ENCODE measurements at places on chromosomes 1 and 21.

- DNase-seq, result no peak
Measured at GRCh38 chr1:150068109-150068435, 496 bp downstream of the VPS45 start.

GRCh38 chr1:193211539-193211938 is 25.1 kb upstream of the B3GALT2 start:
- no peak for DNase-seq

GRCh38 chr1:111769517-111770146 is 13.9 kb downstream of the DDX20 start:
- peak; percentile 77 for DNase-seq

DNA sequence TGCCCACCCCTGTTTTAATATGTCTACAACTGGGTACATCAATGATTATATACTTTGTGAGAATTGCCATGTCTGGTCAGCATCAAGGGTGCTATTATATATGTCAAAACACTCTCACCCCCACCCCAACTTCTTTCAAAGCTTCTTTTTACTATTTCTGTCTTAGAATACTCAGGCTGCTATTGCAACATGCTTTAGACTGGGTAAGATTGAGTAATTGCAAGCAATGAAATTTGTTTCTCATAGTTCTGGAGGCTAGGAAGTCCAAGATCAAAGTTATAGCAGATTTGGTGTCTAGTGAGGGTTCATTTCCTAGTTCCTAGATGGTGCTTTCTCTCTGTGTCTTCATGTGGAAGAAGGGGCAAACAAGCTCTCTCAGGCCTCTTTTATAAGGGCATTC is 100.5 kb upstream of the KCNK1 start:
- no peak for DNase-seq

DNA sequence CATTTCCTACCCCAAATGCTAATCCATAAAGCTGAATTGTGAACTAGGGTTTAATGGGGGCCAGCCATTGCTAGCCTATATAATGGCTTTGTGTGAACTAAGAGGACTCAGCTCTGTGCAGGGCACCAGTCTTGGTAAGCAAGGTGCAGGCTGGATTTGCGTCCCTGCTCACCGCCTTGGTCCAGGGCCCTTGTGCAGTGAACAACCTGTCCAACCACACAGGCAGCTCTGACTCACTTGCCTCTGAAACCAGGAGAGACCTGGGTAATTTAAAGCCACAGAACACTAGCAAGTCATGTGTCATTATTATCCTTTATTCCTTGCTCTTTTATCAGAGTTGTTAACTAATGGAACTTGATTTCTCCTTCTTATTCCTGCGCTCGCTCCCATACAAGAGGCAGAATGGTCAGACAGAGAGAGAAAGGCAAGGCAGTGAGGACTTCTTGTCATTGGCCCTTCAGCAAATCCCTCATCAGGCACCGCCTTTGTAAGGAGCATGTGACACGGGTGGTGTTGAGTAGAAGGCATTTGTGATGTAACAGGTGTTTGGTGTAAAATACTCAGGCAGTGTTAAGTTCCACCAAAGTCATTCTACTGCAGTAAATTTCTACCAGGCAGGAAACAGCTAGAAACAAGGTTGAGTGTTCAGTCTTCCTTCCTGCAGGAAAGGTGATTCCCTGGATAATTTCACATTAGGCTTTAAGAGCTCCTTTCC is 67.3 kb upstream of the OLIG2 start:
- no peak for DNase-seq

DNA sequence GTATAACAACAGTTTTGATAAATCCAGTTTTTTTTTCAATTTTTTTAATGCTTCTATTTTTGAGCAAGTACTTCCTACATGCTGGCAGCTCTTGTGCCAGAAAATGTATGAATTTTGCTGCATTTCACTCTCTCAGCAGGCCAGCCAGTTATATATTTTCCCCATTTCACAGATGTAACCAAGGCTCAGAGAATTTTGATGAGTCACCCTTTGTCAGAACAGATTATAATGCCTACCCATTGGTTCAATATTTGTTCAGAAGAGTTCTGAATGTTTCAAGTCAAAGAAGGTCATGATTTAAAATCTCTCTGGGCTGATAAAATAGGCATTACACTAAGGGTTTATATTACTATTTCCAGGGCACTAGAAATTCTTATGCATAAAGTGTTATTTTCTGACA is 452.2 kb downstream of the RWDD3 start:
- no peak for DNase-seq

GRCh38 chr1:182478238-182478637 is 28.3 kb downstream of the RGSL1 start:
- no peak for DNase-seq

DNA sequence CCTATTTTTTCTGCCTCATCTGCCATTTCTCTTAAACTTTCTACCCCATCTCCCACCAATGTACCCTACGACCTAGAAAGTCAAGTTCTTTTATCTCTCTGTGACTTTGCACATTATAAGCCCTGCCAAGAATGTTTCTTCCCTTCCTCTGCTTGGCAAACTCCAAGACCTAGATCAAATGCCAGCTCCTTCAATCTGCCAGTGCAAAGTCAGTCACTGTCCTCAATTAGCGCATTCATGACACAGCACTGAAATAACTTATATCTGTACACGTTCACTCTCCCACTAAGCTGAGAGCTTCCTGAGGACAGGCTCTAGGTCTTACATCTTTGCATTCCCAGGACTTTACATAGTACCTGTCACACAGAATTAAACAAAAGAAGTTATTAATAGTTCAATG is 21.4 kb upstream of the LSM10 start:
- DNase-seq, result no peak

GRCh38 chr21:33401630-33401992 is 1.6 kb upstream of the IFNGR2 start:
- DNase-seq, result no peak

DNA sequence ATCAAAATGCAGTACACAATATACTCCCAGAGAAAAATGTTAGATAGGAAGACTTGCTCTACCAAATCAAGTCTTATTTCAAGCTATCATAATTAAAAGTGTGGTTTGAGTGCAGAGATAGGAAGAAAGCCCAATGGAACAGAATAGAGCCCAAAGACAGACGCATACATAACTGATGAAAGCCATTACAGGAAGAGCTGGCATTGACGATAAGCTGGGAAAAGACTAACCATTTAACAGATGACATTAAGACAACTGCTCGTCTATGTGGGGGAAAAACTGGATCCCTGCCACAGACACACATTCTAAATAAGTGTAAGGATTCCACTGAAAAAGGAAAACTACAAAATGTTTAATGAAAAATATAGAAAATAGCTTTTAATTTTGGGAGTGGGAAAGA is 85.5 kb downstream of the NGF start:
- no peak for DNase-seq

GRCh38 chr21:45579383-45580180 is 37.3 kb upstream of the SLC19A1 start:
- DNase-seq, result no peak

- no peak for DNase-seq
Measured at GRCh38 chr1:51726544-51727225, 109.8 kb downstream of the OSBPL9 start.

DNA sequence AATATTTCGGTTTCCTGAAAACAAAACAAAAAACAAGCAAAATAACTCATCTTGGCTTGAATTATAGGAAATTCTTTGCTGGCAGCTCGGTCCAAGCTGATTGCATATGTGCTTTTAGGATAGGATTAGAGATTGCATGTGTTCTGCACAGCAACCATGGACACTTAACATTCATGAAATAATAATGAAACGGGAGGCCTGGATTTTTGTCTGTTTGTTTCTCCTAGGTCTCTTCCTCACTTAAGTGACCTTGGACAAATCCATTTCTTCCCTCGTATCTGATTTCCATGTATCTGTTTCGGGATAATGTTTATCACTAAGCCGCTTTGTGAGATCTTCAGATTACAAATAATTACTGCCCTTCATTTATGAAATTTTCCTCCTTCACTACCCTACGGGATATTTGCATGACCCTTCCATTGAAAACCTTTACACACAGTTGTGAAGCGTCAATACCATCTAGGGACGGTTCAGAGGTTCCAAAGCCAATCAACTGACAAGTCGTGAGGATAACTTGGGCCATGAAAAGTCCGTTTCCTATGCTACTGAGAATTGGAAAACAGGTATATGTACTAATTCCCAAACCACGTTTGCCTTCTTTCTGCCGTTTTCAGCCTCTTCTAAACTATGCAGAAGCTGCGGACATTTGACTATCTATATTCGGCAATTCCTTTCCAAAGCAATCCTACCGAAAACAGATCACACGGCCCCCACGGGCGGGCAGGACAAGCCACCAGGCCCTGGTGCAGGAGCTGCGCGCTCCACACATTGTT is 1.3 kb upstream of the H3-3A start:
- DNase-seq, result no peak

DNA sequence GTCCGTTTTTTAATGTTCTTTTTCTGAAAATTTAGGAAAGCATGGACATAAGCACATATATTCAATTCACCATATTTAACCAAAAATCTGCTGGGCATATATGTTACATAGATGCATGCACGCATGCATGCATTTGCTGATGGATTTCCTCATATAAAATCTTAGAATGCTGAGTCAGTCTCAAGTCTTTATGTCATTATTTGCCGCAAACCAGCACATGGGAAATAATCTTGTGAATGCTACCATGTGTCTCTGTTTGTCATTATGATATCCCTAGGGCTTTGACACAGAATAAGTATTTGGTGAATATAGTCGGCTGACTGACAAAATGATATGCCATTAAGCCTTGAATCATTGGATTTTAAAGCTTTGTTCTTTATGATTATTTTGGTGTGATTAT is 776.5 kb downstream of the KCNT2 start:
- no peak for DNase-seq

Data from CD4-positive, alpha-beta T cell treated with Interleukin-17A for 1 hour (primary cell).